ENCODE measurements at places on chromosomes 2 and 18.

DNA sequence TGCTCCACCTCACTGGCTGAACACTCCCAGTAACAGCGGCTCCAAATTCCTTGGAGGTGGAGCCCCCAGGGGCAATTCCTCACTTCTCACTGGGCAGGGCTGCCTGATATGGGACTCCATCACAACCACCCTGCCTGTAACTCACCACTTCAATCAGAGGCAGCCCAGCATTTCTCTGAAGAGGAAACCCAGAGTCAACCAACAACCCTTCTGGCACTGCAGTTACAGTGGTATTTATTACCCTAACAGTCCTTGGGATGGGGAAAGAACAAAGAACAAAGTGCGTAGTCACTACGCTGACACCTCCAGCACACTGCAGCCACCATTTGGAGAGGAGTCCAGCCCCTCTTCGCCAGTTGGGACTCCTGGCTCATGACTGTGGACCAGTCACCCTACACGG, 85.7 kb upstream of the GALNT13 start:
- DNase-seq = no peak

DNA sequence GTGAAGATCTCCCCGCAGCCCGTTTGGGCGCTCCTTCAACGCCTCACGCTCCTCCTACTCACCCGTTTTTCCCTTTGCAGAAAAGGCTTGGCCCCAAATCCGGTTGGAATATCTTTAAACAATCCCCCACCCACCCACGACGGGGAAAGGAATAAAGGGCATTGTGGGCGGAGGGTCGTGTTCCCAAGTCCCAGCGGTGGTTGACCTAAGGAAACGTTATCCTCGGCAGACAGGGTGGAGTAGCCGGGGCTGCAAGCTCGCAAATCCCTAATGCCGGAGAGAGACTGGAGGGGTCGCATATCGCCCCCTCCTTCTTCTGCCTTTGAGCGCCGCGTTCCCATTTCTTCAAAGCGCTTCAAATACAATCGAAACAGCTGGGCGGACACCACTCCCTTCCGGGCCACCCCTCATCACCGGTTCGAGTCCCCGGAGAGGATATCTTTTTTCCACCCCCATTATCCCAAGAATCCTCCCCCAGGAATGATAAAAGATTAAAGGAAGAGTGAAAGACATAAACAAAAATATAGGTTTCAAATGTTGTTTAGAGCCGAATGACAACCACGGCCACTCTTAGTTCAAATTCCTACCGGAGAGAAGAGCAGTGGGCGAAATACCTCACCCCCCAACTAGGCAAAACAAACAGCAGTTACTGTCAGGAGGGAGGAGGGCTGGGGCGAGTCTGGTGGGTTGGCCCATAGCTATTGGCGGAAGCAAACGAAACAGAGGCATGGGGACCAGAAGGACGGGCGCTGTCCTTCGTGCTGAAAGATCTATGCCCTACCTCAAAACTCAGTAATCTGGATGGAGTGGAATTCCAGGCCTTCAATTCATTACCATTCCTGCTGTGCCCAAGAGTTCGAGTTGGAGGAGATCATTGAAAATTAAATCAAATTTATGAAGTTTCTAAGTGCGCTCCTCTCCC, 2.8 kb upstream of the GAD1 start:
- DNase-seq = no peak

DNA sequence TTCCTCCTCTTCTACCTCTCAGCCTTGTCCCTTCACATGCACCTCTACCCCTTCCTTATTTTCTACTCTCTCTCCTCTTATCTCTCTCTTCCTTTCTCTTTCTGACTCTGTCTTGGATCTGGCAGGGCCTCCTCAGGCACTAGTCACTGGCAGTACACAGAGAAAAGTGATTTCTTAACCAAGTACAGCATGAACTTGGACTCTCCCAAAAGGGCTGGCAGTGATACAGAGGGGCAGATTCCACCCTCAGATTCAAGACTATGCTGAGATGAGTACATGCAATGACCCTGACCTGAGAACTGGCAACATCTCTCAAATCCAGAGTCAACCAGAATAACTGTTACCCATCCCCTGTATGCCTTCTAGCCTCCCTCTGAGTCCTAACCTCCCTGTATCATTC, 4.3 kb downstream of the AOX1 start:
- no peak for DNase-seq

GRCh38 chr18:1559563-1559962, 654.9 kb downstream of the ADCYAP1 start:
- no peak for DNase-seq

DNA sequence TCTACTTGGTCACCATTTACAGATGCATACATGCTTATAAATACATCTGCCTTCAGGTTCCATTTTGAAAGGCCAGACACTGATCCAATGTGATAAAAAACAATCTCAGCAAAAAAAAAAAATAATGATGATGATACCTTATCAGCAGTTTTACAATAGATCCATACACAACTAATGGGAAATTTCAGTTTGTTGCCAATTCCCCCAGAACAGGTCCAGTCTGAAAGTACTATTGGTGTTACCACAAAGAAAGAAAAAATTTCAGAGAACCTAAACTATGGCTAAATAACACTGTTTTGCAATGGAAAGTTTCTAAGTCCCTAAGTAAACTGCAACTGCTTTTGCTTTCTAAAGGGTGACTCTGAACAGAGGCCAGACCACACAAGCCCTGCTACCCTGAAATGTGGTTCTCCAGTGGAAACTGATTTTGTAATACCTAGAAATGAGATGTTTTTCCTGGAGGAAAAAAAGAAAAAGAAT, 54.1 kb downstream of the LPIN2 start:
- DNase-seq = no peak

GRCh38 chr2:8602809-8603208, 79.0 kb upstream of the ID2 start:
- DNase-seq = no peak

All from NCI-H1436 treated with DMSO at 0.1 percent for 48 hours (cell line).